Panc1 (cell line): ENCODE measurements at places on chromosomes 1 and 21. TPM values are rescaled to one million over a fixed set of nuclear protein-coding genes. Genes with fewer than 3 reads are reported as not detected.

The LGR6 gene
- 0.08 TPM for total RNA-seq

The UBASH3A gene
- total RNA-seq, result 0.33 TPM

The GJA4 gene
- not detected for total RNA-seq

DNA sequence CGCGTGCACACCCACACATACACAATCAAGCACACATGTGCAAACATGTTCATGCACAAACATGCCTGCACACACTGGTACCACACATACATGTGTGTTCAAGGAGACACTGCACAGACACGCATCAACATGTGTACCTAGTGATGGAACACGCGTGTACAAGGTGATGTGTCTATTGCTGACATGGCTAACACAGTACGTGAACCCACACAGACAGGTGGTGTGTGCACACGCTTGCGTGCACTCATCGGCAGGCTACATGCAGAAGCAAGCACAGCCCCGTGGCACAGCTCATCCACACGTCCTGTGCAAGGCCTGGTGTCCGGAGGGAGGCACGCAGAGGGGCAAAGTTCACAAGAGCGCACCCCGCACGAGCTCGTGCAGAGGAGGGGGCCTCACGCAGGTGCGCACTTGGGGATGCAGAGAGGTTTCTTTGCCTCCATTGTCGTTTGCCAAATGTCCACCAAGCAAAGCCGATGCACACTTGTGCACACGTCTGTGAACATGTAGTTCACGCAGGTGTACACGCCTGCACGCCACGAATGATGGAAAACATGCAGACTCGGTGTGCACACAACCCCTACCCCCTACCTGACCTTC is 969 bp downstream of the ACAP3 start:
- H3K36me3 ChIP-seq, result no peaks in the 10 kb centered on the region; the same call in 1 of the 2 replicates
- no peak overlapping the region for H3K27ac ChIP-seq
- peaks cover 44% of the 10 kb centered on the region for H3K4me1 ChIP-seq
- no peaks in the 10 kb centered on the region for H3K27me3 ChIP-seq
- no peak for DNase-seq

GRCh38 chr1:187509091-187509490 is 680.3 kb downstream of the PLA2G4A start:
- H3K4me3 ChIP-seq, result no peak overlapping the region
- H3K4me1 ChIP-seq, result no peaks in the 10 kb centered on the region
- no peak overlapping the region for H3K27ac ChIP-seq
- DNase-seq, result no peak

GRCh38 chr1:215022204-215022603 is 60.3 kb upstream of the KCNK2 start:
- no peaks in the 10 kb centered on the region for H3K27me3 ChIP-seq
- no peak overlapping the region for H3K4me3 ChIP-seq
- no peak overlapping the region for H3K27ac ChIP-seq
- H3K4me1 ChIP-seq, result no peaks in the 10 kb centered on the region
- H3K36me3 ChIP-seq, result no peaks in the 10 kb centered on the region
- DNase-seq, result no peak

GRCh38 chr1:161020509-161021164 is at the start of gene F11R:
F11R (minus strand) TSS chr1:161021152; CDS start chr1:161021073, 79 bp downstream.
- H3K4me1 ChIP-seq, result peaks cover 27% of the 10 kb centered on the region
- peak within 1 kb of the TSS; percentile 67 for H3K27ac ChIP-seq
- H3K27me3 ChIP-seq, result no peaks in the 10 kb centered on the region
- no peak for DNase-seq

DNA sequence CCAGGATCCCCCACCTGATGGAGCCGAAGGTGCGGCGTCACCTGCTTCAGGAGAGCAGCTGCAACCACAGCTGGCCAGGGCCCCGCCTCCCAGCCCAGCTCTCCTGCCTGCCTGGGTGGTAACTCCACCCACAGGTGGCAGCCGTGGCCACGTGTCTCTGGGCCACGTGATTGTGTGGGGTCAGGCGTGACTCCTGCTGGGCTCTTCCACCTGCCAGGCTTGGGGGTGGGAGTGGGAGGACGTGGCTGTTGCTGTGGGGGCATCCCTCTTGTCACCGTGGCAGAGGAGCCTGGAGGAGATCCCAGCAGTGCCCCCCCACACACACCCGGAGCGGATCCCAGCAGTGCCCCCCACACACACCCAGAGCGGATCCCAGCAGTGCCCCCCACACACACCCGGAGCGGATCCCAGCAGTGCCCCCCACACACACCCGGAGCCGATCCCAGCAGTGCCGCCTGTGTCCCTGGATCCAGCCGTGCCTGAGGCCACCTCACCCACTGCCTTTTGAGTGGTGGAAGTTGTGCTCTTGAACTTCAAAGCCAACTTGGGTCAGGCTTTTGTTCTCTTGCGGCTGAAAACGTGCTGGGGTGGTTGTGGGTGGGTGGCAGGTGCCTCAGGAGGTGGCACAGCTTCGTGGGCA is 32.2 kb downstream of the POFUT2 start:
- no peaks in the 10 kb centered on the region for H3K36me3 ChIP-seq
- peak overlapping the region; percentile 43 for H3K4me3 ChIP-seq
- no peaks in the 10 kb centered on the region for H3K27me3 ChIP-seq
- H3K4me1 ChIP-seq, result peaks cover 7% of the 10 kb centered on the region
- H3K27ac ChIP-seq, result no peak overlapping the region

DNA sequence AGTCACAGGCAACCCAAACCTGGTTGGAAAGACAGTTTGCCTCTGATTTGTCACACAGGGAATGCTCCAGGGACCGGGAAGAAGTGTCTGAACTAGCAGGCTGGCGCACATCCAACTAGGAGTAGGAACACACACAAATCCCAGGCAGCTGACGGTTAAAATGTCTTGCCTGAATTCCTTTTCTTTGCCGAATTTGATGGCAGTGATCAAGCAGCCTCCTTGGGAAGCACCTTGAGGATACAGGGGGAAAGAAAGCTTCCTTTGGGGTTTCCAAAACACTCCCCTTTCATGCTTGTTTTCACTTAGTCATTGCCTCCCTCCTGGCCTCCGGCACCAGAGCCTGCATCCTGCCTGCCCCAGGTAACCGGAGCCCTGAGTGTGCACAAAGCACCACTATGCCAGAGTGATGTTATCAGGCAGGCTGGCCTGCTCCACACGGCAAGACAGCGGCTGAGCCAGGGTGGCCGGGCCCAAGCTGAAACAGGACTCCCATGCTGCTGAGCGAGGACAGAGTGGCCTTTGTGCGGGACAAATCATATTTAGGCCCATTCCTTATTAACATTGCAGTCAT is 193.8 kb downstream of the LMX1A start:
- no peaks in the 10 kb centered on the region for H3K36me3 ChIP-seq
- H3K27ac ChIP-seq, result no peak overlapping the region
- H3K27me3 ChIP-seq, result no peaks in the 10 kb centered on the region
- peaks cover 4% of the 10 kb centered on the region; the same call in 1 of the 2 replicates for H3K4me1 ChIP-seq

GRCh38 chr1:228039986-228040385 is 33.2 kb downstream of the WNT3A start:
- no peaks in the 10 kb centered on the region for H3K27me3 ChIP-seq
- H3K4me1 ChIP-seq, result peaks cover 7% of the 10 kb centered on the region; the same call in 1 of the 2 replicates
- H3K27ac ChIP-seq, result no peak overlapping the region

GRCh38 chr1:58041621-58042020 is 504.9 kb downstream of the OMA1 start:
- H3K36me3 ChIP-seq, result no peaks in the 10 kb centered on the region
- peaks cover 2% of the 10 kb centered on the region; the same call in 1 of the 2 replicates for H3K27me3 ChIP-seq
- H3K4me1 ChIP-seq, result no peaks in the 10 kb centered on the region
- DNase-seq, result no peak
- H3K27ac ChIP-seq, result no peak overlapping the region
- no peak overlapping the region for H3K4me3 ChIP-seq

GRCh38 chr1:228804640-228805413 is 69.5 kb downstream of the RHOU start:
- no peak overlapping the region for H3K27ac ChIP-seq
- DNase-seq, result no peak
- no peak overlapping the region for H3K4me3 ChIP-seq
- H3K4me1 ChIP-seq, result no peaks in the 10 kb centered on the region

- H3K27me3 ChIP-seq, result no peaks in the 10 kb centered on the region
- H3K27ac ChIP-seq, result no peak overlapping the region
- H3K36me3 ChIP-seq, result no peaks in the 10 kb centered on the region
- DNase-seq, result no peak
Measured at GRCh38 chr1:73106931-73107330, 824.6 kb upstream of the NEGR1 start.

DNA sequence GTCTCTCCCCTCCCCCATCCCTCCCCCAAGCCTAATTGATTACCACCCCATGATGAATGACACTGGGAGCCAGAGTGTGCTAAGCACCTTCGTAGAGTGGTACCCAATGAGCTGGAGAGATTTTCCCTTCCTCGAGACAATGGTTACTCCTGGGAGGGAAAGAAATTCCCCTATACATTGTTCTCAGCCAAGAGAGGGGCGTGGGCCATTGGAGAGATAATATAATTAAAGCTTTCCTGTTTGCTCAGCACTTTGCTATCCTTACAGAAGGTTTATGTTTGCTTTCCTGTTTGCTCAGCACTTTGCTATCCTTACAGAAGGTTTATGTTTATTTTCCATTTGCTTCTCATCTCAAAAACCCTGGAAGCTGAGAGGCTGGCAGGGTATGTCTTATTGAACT is 126.1 kb upstream of the KLHDC7A start:
- H3K27ac ChIP-seq, result no peak overlapping the region
- no peaks in the 10 kb centered on the region for H3K4me1 ChIP-seq
- peaks cover 24% of the 10 kb centered on the region for H3K27me3 ChIP-seq
- H3K4me3 ChIP-seq, result no peak overlapping the region
- no peak for DNase-seq
- H3K36me3 ChIP-seq, result no peaks in the 10 kb centered on the region

DNA sequence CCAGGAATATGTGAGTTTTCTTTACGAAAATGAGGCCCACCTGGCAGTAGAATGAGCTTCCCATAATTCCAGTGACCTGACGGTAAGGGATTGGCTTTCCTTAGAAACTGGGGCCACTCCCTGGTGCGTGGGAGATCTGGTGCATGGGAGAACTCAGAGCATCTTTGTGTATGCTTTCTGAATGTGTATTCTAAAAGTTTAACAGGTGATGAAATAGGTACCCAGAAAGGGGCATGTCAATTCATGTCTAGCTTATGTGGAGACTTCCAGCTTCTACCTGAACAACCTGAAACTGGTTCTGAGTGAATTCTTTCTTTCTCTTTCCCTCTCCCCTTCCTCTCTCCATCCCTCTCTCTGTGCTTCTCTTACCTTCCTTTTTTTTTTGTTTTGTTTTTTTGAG is 15.2 kb upstream of the FCRLA start:
- DNase-seq, result no peak
- H3K36me3 ChIP-seq, result no peaks in the 10 kb centered on the region
- H3K27me3 ChIP-seq, result no peaks in the 10 kb centered on the region
- no peak overlapping the region for H3K27ac ChIP-seq
- no peaks in the 10 kb centered on the region for H3K4me1 ChIP-seq

DNA sequence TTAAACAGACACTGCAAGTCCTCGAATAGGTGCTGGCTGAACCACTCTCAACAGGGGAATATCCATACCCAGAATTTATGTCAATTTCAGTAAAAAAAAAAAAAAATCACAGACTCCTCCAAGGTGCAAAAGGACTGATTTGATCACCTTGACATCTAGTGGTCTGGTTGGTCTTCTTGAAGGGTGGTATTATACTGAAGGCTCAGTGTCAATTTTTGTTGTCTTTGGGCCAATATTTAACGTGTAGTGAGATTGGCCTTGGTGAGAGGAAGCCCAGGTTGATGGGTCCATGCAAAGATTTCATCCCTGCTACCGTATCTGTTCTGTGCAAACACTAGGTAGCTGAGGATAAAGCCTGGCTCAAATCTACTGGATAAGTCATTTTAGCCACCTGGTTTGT is 4.0 kb upstream of the GBP5 start:
- no peaks in the 10 kb centered on the region for H3K4me1 ChIP-seq
- H3K4me3 ChIP-seq, result no peak overlapping the region
- H3K27me3 ChIP-seq, result no peaks in the 10 kb centered on the region

GRCh38 chr1:8903410-8903809 is 24.9 kb upstream of the ENO1 start:
- no peaks in the 10 kb centered on the region for H3K27me3 ChIP-seq
- peaks cover 43% of the 10 kb centered on the region for H3K4me1 ChIP-seq
- no peak for DNase-seq
- peak overlapping the region; percentile 93 for H3K27ac ChIP-seq

GRCh38 chr1:157158967-157159366 is 20.8 kb upstream of the ETV3 start:
- H3K4me3 ChIP-seq, result no peak overlapping the region
- no peaks in the 10 kb centered on the region; the same call in none of the 2 replicates for H3K4me1 ChIP-seq
- peaks cover 6% of the 10 kb centered on the region; the same call in 1 of the 2 replicates for H3K27me3 ChIP-seq
- no peaks in the 10 kb centered on the region for H3K36me3 ChIP-seq
- no peak for DNase-seq
- H3K27ac ChIP-seq, result no peak overlapping the region

DNA sequence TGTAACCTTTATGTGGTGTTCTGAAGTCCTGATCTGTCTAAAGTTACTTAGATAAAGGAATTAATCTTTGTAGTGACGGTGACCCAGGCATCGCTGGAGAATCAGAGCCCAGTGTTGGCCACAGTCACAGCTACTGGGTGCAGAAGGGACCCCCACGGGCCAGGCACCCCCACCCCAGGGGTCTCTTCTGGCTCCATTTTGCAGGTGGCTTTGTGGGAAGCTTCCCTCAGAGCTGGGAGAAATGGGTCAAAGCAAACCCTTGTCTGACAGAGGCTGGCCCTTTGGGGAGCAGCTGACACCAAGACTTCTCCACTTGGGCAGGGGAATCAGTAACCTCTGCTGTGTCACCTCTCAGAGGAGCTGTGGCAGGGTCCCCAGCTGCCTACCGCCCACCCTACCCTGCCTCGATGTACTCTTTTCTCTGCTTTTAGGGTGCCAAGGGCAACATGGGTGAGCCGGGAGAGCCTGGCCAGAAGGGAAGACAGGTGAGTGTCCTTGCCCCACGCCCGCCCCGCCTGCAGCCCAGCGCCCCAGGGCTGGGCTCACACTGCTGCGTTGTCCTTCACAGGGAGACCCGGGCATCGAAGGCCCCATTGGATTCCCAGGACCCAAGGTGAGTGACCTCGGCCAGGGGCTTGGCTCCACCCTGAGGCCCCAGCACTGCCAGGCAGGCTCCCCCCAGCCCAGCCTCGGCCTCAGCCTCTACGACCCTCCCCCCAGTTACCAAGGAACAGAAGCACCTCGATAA is 17.7 kb downstream of the COL6A2 start:
- H3K27ac ChIP-seq, result no peak overlapping the region
- H3K27me3 ChIP-seq, result no peaks in the 10 kb centered on the region
- H3K36me3 ChIP-seq, result no peaks in the 10 kb centered on the region
- no peak for DNase-seq
- no peak overlapping the region for H3K4me3 ChIP-seq
- H3K4me1 ChIP-seq, result no peaks in the 10 kb centered on the region
